ENCODE measurements at places on chromosomes 1 and 21. TPM values are rescaled to one million over a fixed set of nuclear protein-coding genes. Genes with fewer than 3 reads are reported as not detected.

Gene SNX27
- 8.4 TPM for total RNA-seq

Gene AVPR1B
- total RNA-seq, result not detected

Gene C8A
- total RNA-seq, result not detected

Gene TMEM79
- 6.0 TPM for total RNA-seq

Gene C1orf185
- total RNA-seq, result not detected

Gene DNAJC8
- total RNA-seq, result 72.8 TPM

Gene CLCNKB
- 0.10 TPM for total RNA-seq

Gene PRR9
- not detected for total RNA-seq
